Iris pigment epithelial cell (primary cell): ENCODE measurements at places on chromosomes 2 and 18.

- DNase-seq, result no peak
Observed at GRCh38 chr18:36378205-36378604, 80.7 kb downstream of the FHOD3 start.

GRCh38 chr2:235055891-235056516 lies 104.2 kb downstream of the SH3BP4 start:
- DNase-seq, result peak; percentile 56

GRCh38 chr2:227617316-227618230 lies at the start of gene SCYGR4:
Gene SCYGR4 (plus strand): TSS chr2:227617498. CDS start chr2:227617498, 0 bp downstream.
- no peak for DNase-seq

- DNase-seq, result no peak
Observed at GRCh38 chr2:29262681-29263260, 147.6 kb downstream of the CLIP4 start.

DNA sequence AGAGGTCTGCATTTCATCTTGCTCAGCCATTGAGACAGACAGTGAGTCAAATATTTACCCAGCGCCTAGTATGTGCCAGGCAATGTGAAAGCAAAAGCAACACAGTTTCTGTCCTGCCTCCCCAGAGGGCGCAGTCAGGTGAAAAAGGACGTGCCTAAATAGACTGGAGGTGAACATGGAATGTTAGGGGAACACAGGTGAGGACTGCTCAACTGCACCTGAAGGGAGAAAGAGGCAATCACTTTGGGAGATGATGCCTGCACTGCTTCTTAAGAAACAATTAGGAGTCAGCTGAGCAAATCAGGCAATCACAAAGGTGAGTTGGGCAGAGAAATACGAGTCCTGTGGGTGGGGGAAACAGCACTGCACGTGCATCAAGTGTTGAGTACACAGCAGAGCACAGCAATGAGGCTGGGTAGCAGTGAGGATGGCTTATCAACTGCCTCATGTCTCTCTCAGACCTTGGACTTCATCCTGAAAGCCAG lies 218.3 kb upstream of the SMAD7 start:
- DNase-seq, result no peak

DNA sequence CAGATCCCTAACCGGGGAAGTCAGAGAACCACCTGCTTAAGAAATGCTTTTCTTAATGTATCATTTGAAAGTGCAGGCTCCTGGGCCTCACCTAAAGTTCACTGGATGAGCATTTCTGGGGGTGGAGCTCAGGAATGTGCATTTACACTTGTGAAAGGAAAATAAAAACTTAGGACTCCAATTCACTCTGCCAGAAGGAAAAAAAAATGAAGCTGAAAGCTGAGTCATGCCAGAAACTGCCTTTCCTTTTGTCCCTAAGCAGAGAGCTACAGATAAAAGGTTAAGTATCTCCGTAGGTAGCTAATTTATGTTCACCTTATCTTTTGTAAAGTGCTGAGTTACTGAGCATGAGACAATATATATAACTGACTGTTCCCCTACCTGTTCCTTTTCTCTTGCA lies 229.5 kb upstream of the MEX3C start:
- no peak for DNase-seq

GRCh38 chr2:99700482-99701398 lies 210.9 kb upstream of the REV1 start:
- DNase-seq, result no peak

GRCh38 chr18:56861244-56861643 lies 210.1 kb downstream of the WDR7 start:
- no peak for DNase-seq

GRCh38 chr2:178200331-178200730 lies 6.0 kb downstream of the OSBPL6 start:
- no peak for DNase-seq

DNA sequence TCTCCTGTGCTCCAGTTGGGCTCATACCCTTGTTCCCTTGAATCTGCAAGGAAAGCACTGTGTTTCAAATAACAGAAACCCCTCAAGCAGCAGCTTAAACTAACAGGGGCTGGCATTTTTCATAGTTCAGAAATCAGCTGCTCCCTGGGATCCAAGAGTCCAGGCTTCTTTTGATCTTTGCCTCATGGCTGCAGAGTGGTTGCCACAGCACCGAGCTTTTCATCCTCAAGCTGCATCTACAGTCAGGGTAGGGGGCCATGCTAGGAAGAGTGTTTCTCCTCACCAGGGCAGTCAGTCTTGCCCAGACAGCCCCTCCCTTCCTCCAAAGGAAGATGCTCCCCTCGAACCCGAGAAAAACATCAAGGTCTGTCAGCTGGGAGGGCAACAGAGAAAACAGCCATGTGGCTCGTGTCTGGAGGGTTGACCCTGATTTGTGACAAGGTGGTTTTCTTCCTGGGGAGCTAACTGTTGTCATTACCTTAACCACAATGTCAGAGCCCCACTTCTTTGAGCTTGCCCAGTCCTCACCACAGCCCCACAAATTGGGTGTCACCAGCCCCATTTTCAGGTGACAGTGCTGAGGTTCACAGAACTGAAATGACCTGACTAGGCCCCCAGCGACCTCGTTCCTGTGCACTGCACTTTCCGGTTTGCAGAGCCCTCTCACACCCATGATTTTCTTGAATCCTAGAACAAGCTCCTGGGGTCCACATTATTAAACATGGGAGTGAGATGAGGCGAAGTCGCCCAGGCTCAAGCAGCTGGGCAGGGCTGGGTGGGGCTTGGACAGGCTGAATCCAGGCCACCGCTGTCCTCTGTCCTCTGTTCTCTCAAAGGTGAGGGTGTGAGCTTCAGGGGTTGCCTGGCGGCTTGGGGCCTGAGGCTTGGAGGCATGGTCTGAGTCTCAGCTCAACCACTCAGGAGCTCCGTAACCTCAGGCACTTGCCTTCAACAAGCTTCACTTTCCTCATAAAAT lies 21.9 kb downstream of the ATOH8 start:
- DNase-seq, result no peak

- peak; percentile 32 for DNase-seq
Observed at GRCh38 chr18:45652303-45653080, 37.2 kb downstream of the SLC14A2 start.
